Stimulated activated CD4-positive, alpha-beta T cell treated with anti-CD3 and anti-CD28 coated beads, Interleukin-15, amount 100 ng/mL, for 1 hour (primary cell): ENCODE measurements at places on chromosomes 1 and 21.

DNA sequence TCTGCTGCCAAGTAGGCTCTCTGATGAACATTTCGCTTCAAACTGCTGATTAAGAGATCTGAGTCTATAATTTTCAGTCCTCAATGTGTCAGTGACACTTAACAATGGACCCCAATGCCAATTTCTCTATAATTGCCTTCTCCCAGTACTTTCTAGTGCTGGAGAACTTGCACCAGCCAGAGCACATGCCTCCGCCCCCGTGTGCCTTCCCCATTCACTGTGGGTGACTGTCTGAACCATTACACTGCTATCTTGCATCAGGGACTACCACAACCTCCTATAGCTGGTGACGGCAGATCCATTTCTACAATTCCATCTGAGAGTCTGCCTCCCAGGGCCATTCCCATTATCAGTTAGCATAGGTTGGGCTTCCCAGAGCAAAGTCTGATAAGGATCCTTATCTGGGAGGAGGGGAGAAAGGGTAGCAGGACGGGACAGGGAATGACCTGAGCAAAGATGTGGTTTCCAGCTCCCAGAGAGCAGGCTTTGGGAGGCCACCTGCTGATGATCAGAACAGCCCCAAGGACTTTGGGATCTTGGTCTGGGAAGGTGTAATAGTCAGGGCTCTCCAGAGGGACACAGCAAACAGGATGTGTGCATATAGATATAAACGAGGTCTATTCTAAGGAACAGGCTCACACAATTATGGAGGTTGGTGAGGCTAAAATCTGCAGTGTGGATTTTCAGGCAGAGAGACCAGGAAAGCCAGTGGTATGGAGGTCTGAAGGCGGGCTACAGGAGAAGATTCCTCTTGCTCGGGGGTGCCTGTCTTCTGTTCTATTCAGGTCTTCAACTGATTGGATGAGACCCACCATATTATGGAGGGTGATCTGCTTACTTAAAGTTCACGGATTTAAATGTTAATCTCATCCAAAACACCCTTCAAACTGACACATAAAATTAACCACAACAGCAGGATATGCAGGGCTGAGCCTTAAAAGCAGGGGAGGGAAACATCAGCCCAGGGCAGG lies 238.2 kb downstream of the PTPRU start:
- no peak for DNase-seq

DNA sequence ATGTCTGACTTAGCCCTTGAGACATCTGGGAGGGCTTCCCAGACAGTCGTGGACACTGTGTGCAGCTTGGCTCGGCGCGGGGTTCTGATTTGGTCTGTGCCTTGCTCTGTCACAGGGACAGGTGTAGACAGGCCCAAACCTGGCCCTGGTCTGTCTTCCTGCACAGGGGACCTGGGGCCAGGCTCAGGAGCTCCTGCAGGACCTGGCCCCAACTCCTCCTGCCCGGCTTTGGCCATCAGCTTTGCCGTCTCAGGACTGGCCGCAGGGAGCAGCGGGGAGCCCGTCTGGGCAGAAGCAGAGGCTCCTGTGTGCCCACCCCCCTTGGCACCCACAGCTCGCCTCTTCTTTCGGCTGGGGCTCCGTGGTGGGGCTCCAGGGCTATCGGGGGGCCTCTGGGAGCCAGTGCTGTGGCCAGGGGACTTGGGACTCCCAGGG lies 1.7 kb downstream of the PERM1 start:
- DNase-seq, result no peak

GRCh38 chr21:35484851-35485250 lies 435.7 kb upstream of the RUNX1 start:
- DNase-seq, result no peak

DNA sequence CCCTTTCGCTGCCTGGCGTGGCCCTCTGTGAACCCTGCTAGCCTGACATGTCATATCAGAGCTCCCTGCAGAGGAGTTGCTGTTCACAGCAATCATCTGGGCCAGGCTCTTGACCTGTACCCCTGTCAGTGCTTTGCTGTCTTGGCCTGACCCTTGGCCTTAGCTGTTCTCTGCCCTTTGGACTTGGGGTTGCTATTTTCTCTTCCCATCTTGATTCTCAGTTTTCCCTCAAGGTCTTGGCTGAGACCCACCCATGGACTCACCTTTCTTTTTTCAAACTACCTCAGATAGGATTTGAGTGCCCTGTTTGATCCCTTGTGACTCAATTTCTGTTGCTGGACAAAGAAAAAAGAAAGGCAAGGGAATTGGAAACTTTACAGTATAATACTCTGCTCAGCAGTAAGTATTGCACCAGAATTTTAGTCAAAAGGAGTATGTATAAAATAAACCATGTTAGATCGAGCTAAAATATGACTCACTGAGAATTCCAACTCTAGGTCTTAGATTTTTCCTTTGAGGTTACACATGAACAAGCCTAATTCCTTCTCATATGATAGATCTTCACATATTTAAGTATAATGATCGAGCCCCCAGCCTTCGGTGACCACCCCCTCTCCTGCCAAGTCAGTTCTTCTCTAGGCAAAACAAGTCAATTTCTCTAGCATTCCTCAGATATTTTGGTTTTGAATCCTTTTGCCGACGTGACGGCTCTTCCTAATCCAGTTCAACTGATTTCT lies 110.5 kb downstream of the NGF start:
- DNase-seq, result no peak

DNA sequence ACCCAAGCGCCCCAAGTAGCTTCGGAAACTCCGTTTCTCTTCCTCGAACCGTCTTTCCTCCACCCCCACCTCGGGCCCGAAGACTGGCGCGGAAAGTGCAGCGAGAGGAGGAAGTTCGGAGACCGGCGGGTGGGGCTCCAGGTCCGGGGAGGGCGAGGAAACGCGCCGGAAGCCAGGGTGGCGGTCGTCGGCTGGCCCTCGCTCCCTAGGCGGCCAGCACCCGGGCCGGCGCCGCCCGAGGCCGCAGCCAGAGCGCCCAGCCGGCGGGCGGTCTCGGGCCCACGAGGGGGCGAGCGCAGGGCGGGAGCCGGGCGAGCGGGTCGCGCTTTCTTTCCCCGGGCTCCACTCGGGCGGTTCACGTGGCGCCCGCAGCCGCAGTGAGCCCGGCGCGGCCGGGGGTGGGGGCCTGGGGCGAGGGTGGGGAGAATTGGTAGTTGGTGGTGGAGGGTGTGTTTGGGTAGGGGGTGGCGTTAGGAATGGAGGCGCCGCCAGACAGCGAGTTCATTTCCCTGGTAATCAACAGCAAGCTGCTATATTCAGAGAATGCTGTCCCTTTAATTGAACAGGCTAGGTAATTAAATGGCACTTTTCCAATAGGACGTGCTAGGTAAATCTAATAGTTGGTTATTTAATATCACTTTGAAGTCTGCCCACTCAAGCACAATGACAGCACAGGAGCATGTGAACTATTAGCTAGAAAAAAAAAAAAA lies 6.7 kb downstream of the LMO4 start:
- peak; percentile 43 for DNase-seq

- no peak for DNase-seq
Measured at GRCh38 chr1:188670837-188671236, 1806.8 kb downstream of the BRINP3 start.
